Renal pelvis (tissue), 12 donors: ENCODE measurements at places on chromosomes 3 and 15. TPM values are rescaled to one million over a fixed set of nuclear protein-coding genes. Genes with fewer than 3 reads are reported as not detected.

- DNase-seq, result no peak
Measured at GRCh38 chr15:91413142-91413541, 313.1 kb downstream of the SV2B start.

DNA sequence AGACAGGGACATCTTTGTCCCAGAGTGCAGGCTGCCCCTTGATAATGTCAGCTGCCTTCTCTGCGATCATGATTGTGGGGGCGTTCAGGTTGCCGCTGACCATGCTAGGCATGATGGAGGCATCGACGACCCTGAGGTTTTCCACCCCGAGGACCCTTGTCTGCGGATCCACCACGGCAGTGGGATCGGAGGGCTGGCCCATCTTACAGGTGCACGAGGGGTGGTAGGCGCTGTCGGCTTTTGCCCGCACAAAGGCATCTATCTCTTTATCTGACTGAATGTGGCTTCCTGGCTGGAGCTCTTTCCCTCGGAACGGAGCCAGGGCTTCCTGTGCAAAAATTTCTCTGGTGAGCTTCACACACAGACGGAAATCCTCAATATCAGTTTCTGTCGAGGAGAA lies 28.4 kb downstream of the CHDH start:
- DNase-seq, result no peak

GRCh38 chr3:47491777-47492176 lies 16.0 kb upstream of the SCAP start:
- DNase-seq, result no peak

DNA sequence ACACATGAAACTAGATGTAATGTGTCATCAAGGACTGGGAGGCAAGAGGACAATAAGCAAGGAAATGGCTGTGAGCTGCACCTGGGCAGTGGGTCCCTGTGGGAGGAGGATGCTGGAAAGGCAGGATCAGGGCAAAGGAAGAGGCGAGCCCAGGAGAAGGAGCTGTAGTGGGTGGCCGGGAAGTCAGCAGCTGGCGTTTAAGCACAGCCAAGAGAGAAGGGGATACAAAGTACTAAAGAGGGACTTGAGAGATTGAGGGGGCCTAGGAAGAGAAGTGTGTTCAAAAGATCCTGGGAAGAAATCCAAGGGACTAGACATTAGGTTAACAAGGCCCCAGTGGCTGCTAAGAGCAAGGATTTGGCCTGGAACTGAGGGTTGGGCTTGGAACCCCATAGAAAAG lies 188.5 kb upstream of the SLC24A5 start:
- no peak for DNase-seq

GRCh38 chr3:114442246-114442645 lies 148.4 kb downstream of the TIGIT start:
- no peak for DNase-seq

The TRAIP gene
- 9.3 TPM for polyA plus RNA-seq

The FETUB gene
- 0.84 TPM for polyA plus RNA-seq

- no peak for DNase-seq
Measured at GRCh38 chr3:148711981-148712666, 14.4 kb downstream of the AGTR1 start.
